ENCODE measurements at places on chromosomes 2 and 18.
A peak's percentile ranks its signal among the peaks of the same experiment; 100 is the strongest.

DNA sequence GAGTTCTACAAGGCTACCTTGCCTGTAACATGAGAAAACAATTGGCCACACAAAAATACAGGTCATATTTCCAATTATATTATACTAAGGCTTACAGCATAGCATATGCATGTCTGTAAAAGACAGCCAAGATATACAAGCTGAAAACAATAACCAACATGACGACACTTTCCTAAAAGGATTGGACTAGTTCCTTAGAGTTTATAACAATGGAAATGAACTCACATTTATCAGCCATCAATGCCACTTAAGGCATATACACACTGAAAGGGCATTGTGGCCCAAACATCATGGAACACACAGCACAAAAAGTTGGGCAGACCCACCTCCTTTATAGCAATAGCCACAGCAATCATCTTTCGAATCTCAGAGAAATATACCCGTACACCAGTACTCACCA, 52.0 kb downstream of the SLC40A1 start:
- no peak for DNase-seq
- no peaks in the 10 kb centered on the region for H3K27me3 ChIP-seq
- H3K27ac ChIP-seq, result no peak overlapping the region

- no peaks in the 10 kb centered on the region for H3K4me1 ChIP-seq
- no peak for DNase-seq
- H3K27me3 ChIP-seq, result no peaks in the 10 kb centered on the region
- no peaks in the 10 kb centered on the region for H3K36me3 ChIP-seq
Observed at GRCh38 chr18:24115628-24116027, 23.2 kb upstream of the CABYR start.

DNA sequence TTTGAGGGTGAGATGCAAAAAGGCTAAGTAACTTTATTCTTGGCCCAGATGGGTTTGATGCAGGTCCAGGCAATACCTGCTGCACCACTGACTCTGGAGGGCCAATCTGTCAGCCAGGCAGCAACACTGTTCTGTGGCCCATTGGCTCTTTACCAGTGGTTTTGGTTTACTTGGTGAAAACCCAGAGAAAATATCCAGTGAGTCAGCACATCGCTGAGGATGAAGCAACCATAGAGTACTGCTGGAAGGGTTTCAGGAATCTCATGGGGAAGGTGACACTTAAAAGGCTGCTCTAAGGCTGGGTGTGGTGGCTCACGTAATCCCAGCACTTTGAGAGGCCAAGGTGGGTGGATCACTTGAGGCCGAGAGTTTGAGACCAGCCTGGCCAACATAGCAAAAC, 192.5 kb upstream of the FAM98A start:
- no peaks in the 10 kb centered on the region for H3K36me3 ChIP-seq
- H3K27ac ChIP-seq, result no peak overlapping the region
- no peak overlapping the region for H3K4me3 ChIP-seq
- H3K27me3 ChIP-seq, result no peaks in the 10 kb centered on the region

DNA sequence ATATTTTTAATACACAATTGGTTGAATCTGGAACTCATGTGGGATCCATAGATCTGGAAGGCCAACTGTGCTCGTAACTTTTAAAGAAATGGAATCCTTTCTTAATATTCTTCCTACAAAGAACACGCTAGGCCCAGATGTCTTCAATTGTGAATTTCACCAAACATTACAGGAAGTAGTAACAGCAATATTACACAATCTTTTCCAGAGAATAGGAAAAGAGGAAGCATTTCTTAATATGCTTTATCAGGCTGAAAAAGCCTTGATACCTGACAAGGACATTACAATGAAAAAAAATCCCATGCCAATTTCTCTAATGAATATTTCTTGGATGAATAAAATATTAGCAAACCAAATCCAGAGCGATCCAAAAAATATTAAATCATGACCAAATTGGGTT, 80.3 kb upstream of the HAAO start:
- no peak overlapping the region for H3K27ac ChIP-seq
- no peaks in the 10 kb centered on the region for H3K4me1 ChIP-seq
- no peaks in the 10 kb centered on the region for H3K36me3 ChIP-seq

- DNase-seq, result peak; percentile 98
- H3K27ac ChIP-seq, result peak within 1 kb of the TSS; percentile 70
- H3K4me3 ChIP-seq, result peak within 1 kb of the TSS; percentile 78
- no peaks in the 10 kb centered on the region for H3K27me3 ChIP-seq
- H3K4me1 ChIP-seq, result peaks cover 8% of the 10 kb centered on the region
Observed at GRCh38 chr18:12990967-12991820, at the start of gene CEP192. Gene CEP192 (plus strand): TSS chr18:12991362. CDS start chr18:12999425, 8,063 bp downstream.

- H3K27me3 ChIP-seq, result no peaks in the 10 kb centered on the region
- no peaks in the 10 kb centered on the region for H3K36me3 ChIP-seq
- DNase-seq, result no peak
- H3K4me1 ChIP-seq, result peaks cover 3% of the 10 kb centered on the region
- H3K27ac ChIP-seq, result no peak overlapping the region
- no peak overlapping the region for H3K4me3 ChIP-seq
Observed at GRCh38 chr2:174744111-174744510, 20.2 kb downstream of the CHRNA1 start.

DNA sequence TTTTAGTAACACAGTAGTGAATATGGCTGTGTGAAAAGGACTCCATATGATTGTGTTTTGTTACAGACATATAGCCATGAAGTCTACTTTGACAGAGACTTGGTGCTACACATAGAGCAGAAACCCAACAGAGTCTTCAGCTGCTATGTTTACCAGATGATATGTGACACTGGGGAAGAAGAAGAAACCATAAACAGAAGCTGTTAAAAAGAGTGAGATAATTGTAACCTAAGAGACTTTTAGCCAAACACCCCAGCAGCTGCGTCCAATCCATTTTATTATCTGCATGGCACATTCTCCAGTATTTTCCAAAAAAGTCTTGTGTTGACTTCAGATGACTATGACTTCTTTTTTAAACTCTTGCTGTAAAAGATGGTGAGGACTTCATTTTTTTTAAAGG, 41.4 kb upstream of the CYBRD1 start:
- DNase-seq, result no peak
- peaks cover 1% of the 10 kb centered on the region for H3K36me3 ChIP-seq
- peaks cover 13% of the 10 kb centered on the region for H3K4me1 ChIP-seq

GRCh38 chr18:40855661-40856060, 1099.4 kb upstream of the PIK3C3 start:
- DNase-seq, result no peak
- H3K27ac ChIP-seq, result no peak overlapping the region
- H3K27me3 ChIP-seq, result no peaks in the 10 kb centered on the region

DNA sequence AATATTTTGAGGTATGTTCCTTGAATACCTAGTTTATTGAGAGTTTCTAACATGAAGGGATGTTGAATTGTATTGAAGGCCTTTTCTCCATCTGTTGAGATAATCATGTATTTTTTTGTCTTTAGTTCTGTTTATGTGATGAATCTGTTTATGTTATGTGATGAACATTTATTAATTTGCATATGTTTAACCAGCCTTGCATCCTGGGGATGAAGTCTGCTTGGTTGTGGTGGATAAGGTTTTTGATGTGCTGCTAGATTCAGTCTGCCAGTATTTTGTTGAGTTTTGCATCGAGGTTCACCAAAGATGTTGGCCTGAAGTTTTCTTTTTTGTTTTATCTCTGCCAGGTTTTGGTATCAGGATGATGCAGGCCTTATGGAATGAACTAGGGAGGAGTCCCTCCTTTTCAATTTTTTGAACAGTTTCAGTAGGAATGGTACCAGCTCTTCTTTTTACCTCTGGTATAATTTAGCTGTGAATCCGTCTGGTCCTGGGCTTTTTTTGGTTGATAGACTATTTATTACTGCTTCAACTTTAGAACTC, 71.9 kb downstream of the EPC2 start:
- no peak overlapping the region for H3K4me3 ChIP-seq
- H3K27me3 ChIP-seq, result no peaks in the 10 kb centered on the region
- peaks cover 31% of the 10 kb centered on the region for H3K4me1 ChIP-seq
- H3K36me3 ChIP-seq, result no peaks in the 10 kb centered on the region
- H3K27ac ChIP-seq, result no peak overlapping the region

DNA sequence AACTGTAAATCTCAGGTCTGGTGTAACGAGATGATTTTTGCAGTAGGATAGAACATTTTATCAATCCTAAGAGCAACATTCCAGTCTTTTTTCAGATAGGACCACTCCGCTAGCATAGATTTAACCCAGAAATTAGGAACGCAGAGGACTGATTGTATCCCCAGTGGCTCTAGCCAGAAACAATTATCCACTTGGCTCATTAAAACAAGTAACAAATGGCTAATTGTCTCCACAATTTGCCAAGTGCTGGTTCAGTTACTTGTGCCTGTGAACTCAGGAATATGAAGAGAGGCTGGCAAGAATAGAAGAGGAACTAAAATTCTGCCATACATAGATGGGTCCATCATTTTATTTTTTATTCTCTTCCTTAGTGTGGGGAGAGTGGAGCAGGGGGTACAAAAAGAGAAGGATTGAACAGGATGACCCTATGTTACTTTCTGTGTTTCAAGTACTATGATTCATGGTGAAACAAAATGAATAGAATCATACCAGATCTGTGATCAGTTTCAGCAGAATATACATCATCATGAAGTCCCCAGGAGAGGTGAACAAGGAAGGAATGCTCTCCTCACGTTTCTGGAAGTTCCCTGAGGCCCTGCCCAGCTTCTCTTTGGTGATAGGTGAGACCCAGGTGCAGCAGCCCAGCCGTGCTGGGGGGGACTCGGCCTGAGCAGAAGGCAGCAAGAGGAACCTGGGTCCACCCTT, 121.6 kb downstream of the ARL4C start:
- no peak for DNase-seq
- no peaks in the 10 kb centered on the region for H3K36me3 ChIP-seq
- H3K27me3 ChIP-seq, result no peaks in the 10 kb centered on the region
- H3K27ac ChIP-seq, result no peak overlapping the region
- peaks cover 1% of the 10 kb centered on the region for H3K4me1 ChIP-seq
- no peak overlapping the region for H3K4me3 ChIP-seq

- H3K27me3 ChIP-seq, result no peaks in the 10 kb centered on the region
- H3K4me1 ChIP-seq, result no peaks in the 10 kb centered on the region
- H3K36me3 ChIP-seq, result no peaks in the 10 kb centered on the region
- no peak for DNase-seq
Observed at GRCh38 chr2:206368933-206369569, 74.3 kb upstream of the ADAM23 start.

- no peak overlapping the region for H3K27ac ChIP-seq
- H3K36me3 ChIP-seq, result no peaks in the 10 kb centered on the region
- no peak for DNase-seq
- no peaks in the 10 kb centered on the region for H3K4me1 ChIP-seq
- H3K27me3 ChIP-seq, result no peaks in the 10 kb centered on the region
Observed at GRCh38 chr2:44825702-44826101, 115.8 kb upstream of the SIX3 start.

GRCh38 chr2:236105955-236106607, 62.1 kb downstream of the GBX2 start:
- no peak overlapping the region for H3K4me3 ChIP-seq
- no peak overlapping the region for H3K27ac ChIP-seq
- no peaks in the 10 kb centered on the region for H3K36me3 ChIP-seq

DNA sequence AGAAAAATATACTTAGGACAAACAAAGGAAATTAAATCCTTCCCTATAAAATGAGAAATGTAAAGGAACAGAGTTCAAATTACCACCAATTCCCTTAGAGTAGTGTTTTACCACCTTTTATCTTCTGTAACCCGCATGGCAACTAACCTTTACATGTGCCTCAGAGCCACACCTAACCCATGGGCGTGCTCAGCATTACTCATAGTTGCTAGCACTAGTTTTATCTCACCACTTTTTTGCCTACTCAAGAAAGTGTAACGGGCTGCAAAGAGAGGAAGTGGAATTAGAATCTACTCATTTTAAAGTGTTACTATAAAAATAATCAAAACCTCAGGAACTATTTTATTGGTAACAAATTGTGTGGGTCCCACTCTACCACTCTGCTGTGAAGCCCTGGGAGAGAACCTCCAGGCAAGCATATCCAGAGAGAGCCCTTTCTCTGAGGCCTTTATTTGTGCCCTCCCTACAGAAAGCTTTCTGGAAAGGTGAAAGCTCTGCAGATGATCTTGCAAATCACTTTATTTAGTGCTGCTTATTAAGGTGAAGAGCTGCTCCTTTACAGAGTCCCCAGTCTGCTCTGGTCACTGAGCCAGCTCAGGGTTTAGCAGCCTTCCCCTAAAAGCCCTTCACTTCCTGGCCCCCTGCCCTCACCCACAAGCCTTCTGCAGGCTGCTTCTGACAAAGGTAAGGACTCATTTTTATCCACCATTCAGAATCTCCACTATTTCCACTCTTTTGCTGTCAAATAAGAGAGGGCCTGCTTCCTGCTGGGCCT, 98.8 kb downstream of the TRABD2A start:
- H3K4me3 ChIP-seq, result no peak overlapping the region
- H3K36me3 ChIP-seq, result no peaks in the 10 kb centered on the region
- no peaks in the 10 kb centered on the region for H3K4me1 ChIP-seq
- no peak overlapping the region for H3K27ac ChIP-seq
- no peaks in the 10 kb centered on the region for H3K27me3 ChIP-seq
- no peak for DNase-seq

- H3K4me3 ChIP-seq, result no peak overlapping the region
- peaks cover 54% of the 10 kb centered on the region for H3K4me1 ChIP-seq
- peak; percentile 49 for DNase-seq
- peak overlapping the region; percentile 29 for H3K27ac ChIP-seq
- H3K36me3 ChIP-seq, result no peaks in the 10 kb centered on the region
- no peaks in the 10 kb centered on the region for H3K27me3 ChIP-seq
Observed at GRCh38 chr18:22102953-22103646, 66.3 kb upstream of the GATA6 start.
